ENCODE measurements at places on chromosomes 16 and 17.

DNA sequence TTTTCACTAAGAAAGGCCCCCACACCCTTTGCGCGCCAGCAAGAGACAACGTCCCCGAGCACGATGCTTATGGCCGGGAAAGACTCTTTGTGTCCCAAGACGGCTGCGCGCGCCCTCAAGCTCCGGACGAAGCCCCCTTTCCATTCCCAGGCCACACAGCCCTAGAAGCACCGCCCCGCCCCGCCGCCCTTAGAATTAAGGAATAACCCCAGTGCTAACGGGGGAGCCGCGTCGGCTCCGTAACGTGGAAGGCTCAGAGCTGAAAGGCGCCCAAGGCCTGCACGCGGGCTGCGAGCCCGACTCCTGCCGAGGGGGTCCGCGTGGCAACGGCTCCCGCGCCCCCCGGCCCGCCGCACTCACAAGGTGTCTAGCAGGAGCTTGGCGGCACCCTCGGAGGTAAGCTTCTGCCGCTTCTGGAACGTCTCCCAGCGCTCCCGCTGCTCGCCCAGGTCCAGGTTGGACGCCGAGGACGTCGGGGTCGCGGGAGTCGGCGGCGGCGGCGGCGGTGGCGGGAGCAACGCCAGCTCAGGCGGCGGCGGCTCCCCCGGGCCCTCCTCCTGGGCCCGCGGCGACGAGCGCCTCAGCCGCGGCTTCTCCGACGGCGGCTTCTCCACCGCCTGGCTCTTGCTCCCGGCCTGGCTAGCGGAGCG lies 477 bp downstream of the CENPV start:
- no peak for DNase-seq

DNA sequence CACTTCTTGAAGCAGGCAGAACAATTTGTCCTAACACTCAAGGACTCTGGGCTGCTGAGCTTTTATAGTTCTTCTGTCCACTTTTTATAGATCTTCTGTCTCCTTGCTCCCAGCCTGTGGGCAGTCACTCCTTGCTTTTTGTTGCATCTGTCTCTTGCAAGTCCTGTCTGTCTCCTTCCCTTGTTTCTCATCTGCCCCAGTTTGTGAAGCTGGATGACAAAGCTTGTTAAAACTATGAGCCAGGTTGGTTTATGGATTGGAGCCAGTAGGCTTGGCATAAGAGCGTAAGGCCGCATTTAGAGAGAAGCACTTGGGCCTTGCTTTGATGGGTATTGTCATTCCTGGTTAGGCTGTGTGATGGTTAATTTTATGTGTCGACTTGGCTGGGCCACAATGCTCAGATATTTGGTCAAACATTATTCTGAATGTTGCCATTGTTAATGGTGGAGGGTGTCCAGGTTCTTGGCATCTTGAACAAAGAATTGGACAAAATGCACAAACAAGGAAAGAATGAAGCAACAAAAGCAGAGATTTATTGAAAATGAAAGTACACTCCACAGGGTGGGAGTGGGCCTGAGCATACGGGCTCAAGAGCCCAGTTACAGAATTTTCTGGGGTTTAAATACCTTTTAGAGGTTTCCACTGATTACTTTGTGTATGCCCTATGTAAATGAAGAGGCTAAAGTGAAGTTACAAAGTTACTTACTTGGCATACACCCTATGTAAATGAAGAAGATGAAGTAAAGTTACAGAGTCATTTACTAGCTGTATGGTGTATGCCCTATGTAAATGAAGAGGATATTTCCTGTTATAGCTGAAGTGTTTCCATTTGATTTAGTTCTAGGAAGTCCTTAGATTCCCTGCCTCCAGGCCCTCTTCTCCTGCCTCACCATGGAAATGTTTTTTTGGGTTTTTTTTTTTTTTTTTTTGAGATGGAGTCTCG lies 8.0 kb upstream of the CPPED1 start:
- DNase-seq = no peak

- DNase-seq = no peak
These were observed 15.1 kb downstream of the NOD2 start for GRCh38 chr16:50708373-50709060.

- no peak for DNase-seq
These were observed 10.6 kb upstream of the TRAP1 start for GRCh38 chr16:3727806-3728381.

- DNase-seq = no peak
These were observed 17.0 kb downstream of the ALOX15B start for GRCh38 chr17:8055851-8056231.

- no peak for DNase-seq
These were observed 22.6 kb upstream of the SPATA32 start for GRCh38 chr17:45284176-45285140.

DNA sequence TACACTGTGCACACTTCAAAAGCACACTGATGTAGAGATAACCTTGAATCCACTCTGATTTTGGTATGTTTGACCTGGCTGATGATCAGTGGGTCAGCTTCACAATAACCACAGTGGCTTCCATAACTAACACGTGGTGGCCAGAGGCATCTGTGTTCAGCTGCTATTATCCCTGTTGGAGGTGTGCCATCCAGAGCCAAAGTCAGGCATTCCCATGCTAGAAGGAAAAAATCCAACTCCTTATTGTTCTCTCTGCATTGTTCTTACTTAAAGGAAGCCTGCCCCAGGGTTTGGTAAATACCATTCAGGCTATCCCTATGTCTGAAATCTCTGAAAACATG lies 127.3 kb upstream of the MON1B start:
- DNase-seq = no peak

DNA sequence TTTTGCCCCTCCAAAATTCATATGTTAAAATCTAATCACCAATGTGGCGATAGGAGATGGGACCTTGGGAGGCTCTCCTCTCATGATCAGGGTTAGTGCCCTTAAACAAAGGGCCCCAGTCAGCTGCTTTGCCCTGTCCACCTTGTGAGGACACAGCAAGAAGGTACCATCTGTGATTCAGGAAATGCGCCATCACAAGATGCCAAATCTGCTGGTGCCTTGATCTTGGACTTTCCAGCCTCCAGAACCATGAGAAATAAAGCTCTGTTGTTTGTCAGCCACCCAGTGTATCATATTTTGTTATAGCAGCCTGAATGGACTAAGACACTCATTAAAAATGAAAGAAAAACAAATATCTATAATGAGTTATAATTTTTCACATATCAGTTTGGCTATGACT lies 63.0 kb upstream of the NKD1 start:
- DNase-seq = no peak

- DNase-seq = no peak
These were observed 18.6 kb downstream of the ACE start for GRCh38 chr17:63495491-63495890.

DNA sequence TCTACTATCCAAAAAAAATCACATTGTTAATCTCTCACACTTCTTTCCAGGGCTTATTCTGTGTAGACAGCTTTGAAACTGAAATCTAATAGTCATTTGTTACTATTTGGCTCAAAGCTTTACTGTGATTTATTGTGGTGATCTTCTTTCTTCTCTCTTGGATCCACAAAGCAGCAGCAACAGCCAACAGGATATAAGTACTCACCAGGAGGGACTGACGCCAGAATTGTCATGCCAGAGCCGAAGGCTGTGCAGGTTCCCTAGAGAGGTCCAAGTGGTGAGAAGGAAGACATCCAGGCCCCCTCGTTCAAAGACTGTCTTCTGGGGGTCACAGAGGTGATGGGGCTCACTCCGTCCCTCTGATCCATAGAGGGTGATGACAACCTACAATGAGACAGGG lies 33.3 kb downstream of the PKD1L3 start:
- DNase-seq = no peak

DNA sequence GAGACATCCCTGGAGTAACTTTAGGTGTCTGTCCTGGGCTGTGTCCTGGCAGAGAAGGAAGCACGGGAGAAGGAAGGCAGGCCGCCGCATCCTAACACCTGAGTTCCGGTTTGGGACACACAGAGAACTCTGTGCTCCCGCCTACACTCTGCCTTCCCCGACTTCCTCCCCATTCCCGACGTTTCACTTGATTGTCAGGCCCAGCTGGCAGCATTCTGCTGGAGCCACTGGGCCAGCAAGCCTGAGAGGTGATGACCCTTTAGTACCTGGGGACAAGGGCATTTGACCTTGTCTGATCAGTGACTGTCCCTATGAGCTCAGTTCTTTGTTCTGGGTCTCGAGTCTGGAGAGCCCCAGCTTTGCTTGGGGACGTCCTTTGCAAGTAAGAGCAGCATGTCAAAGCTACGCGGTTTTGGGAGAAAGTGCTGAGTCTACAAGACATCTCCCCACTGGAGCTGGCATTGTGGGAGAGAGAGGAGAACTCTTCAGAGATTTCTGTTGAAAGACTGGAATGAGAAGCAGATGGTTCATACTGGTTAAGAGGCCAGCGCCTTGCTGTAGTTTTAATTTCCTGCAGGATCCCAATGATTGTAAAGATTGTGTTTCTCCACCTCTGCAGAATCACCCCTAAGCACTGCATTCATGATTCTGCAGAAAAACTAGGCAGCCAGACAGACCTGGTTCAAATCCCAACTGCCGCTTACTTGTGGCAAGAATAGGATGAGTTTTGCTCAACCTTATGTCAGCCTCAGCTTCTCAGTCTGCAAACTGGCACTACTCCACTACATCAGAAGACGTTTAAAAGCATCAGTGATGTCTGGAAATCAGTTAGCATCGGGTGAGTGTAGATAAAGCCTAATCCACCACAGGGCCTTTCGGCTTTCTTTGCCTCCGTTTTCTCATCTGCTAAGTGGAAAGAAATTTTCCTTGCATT lies 20.6 kb downstream of the ABAT start:
- no peak for DNase-seq

DNA sequence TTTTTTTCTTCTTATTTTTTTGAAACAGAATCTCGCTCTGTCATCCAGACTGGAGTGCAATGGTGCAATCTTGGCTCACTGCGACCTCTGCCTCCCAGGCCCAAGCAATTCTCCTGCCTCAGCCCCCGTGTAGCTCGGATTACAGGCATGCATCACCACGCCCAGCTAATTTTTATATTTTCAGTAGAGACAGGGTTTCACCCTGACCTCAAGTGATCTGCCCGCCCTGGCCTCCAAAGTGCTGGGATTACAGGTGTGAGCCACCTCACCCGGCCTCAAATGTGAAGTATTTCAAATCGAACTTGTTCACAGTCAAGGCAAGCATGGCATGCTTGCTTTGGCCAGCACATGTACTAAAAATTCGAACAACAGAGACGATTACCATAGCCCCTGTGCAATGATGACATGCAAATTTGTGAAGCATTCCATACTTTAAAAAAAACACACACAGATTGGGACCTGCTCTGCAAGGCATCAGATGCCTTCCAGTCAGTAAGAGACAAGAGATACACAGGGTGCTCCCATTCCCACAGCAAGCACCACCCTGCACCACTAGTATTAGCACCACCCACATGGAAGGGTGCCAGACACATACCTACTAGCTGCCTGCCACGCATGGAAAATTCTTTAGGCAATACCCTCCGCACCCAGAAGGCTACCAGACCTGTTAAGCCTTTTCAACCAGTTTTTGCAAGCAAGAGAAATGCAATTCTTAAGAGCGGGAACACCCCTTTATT lies 47.2 kb downstream of the ANKRD11 start:
- DNase-seq = no peak

- DNase-seq = no peak
These were observed 35.4 kb downstream of the KCNJ16 start for GRCh38 chr17:70110443-70110880.
